ENCODE measurements at places on chromosomes 7 and 10.
A peak's percentile ranks its signal among the peaks of the same experiment; 100 is the strongest.

DNA sequence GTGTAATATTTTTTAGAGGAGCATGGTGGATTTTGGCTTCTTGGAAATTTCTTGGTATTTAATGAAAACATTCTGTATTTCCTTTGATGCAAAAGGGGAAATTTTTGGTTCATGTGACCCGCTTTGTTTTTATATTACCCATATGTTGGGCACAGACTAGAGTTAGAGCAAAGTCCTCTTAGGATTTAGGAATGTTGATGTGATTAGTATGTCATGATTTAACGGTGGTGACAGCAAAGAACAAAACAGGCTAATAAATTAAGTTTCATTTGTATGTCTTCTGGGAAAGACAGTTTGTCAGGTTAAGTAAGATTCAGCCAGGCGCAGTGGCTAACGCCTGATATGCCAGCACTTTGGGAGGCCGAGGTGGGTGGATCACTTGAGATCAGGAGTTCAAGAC is 304.6 kb downstream of the REEP3 start:
- DNase-seq, result no peak

DNA sequence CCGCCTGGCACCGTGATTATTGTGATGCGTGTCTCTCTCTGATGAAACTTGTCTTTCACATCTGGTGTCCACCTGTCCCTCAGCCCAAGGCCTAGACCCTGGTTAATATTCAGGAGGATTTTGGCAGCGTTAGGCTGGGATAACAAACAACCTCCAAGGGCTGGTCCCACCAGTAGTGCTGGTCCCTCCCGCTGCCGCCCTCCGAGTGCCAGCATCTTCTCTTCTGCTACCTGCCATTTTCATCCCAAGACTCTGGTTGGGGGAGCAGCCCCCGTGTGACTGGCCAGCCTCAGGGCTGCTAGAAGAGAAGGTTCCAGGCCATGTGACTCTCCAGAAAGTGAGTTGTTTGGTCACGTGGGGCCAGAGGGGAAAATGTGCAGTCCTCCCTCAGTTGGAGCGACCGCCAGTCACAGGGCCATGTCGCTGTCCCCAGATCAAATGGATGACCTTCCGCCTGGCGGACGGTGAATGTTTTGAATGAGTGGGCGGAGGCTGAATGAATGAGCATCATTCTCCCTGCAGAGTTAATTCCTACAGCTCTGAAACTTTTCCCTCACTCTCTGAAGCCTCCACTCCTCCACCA is 479.9 kb upstream of the FOXK1 start:
- DNase-seq, result no peak

DNA sequence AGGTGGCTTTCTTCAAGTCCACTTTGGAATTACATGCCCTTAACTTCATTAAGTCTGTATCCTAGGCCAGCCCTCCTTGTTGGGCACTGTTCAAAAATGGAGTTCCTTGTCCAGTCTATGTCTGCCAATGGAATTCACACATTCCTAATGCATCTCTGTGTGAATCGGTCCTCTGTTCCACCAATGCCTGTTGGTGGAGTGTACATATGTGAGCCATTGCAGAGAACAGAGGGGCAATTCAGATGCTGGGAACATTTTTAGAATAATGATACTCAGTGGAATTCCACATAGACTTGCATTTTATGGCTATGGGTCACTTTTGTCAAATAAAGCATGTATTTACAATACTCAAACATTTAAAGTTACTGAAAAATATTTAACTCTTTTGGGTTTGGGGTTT is 108.3 kb downstream of the COL28A1 start:
- DNase-seq, result no peak

DNA sequence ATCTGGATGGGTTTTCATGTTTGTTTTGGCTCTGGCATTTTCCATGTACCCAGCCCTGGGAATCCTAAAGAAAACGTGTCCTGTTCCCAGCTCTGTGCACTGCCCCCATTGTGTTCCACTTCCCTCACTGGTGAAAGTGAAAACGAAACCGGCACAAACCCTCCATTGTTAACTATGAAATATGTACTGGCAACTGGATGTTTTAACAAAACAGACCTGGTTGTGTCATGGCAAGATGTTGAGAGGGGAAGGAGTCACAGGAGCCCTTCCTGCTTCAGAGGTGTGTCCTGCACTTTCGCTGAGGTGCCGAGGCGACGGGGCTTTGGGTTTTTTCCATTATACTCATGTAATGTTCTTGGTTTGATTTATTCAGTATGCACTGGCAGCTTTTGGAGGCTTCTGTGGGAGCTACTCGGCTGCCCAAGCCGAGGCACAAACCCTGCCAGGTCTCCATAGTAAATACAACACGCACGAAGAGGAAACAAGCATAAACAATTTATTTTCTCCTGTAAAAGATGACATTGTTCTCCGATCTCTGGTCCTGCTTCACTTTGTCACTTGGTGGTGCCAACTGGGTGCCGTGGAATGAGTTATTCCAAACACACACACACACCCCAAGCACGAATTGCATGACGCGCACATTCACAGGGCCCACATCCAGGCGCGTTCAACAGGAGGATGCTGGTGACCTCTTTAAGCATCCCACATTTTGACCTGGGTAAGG is 118.2 kb downstream of the CDK6 start:
- DNase-seq, result peak; percentile 13

DNA sequence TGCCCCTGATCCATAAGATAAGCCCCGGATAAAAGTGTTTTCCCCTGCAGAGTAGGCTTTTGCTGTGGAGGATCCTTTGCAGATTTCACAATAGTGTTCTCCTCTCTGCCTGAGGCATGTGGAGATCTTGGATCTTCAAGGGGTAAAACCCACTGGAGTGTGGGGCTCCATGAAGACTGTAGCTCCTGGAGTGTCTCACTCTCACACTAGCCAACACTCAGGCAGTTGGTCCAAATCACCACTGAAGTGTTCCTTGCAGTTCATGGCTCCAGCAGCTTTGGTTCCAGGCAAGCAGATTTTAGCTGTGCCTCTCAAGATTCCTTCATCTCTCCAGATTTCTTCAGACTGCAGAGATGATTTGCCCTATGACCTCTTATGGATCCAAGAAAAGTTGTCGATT is 665.3 kb downstream of the TNS3 start:
- no peak for DNase-seq

DNA sequence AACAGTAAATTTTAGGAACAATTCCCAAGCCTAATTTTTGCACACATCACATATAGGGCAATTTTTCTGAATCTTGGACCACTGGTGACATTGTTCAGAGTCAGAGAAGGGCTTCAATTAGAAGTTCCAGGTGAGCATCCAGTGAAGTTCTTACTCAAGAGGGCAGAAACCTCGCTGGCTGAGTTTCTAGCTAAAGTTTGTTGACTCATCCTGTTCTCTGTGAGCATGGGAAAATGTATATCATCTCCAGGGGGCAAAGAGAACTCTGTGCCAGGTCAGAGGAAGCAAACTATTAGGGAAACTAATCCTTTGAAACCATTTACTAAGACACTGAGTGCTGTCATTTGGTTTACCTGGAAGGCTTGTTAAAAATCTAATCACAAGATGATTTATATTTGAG is 695.6 kb upstream of the IGFBP3 start:
- DNase-seq, result no peak

DNA sequence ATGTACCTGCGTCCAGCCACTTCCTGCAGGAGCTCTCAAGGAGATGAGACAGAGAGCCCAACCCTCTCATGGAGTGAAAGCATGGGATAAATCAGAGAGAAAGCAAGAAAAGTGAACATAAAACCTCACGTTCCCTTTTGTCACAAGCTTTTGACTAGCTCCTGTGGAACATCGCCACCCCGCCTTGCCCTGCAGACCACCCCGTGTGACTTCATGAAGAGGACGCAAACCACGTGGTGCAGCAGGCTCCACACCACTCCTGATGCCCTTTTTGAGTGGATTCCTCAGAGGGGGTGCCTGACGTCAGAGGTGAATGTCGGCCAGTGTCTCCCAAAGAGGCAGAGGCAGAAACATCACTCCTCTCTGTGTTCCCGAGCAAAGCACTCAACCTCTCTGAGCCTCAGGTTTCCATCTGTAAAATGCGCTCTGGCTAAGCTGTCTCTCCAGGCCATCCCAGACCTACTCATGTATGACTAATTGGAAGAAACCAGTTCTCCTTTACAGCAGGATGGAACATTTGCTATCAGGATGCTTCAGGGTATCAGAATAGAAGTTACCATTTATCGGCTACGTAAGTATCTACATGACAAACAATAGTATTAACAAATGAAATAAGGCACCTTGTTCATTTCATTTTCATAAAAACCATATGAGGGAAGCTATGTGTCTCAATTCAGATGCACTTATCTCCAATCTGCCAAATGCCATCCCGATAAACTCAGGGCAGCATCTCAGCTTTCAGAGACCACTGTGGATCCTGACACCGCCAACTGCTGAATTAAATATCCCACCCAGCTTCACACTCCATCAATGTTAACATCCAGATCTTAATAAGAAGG is 5.3 kb downstream of the ZNF488 start:
- DNase-seq, result no peak

GRCh38 chr7:55170335-55171069 is 151.7 kb downstream of the EGFR start:
- no peak for DNase-seq

GRCh38 chr10:84241185-84241790 is at the start of gene LRIT1:
TSS of gene LRIT1 (minus strand) at chr10:84241546. CDS start at chr10:84241439, 107 bp downstream.
- DNase-seq, result no peak

DNA sequence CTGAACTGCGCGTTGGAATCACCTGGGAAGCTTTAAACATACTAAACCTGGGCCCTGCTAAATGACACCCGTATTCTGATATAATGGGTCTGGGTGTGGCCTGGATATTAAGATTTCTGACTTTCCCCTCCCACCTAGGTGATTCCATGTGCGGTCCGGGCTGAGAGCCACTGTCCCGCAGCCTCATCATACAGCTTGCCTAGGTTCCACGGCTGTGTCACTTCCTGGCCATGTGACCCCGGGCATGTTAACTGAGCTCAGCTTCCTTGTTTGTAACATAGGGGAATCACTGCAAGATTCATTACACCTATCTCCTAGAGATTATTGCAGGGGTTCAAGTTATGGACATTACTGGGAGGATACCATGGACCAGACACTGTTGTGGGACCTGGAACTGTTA is 472.7 kb upstream of the GALNT17 start:
- DNase-seq, result no peak

DNA sequence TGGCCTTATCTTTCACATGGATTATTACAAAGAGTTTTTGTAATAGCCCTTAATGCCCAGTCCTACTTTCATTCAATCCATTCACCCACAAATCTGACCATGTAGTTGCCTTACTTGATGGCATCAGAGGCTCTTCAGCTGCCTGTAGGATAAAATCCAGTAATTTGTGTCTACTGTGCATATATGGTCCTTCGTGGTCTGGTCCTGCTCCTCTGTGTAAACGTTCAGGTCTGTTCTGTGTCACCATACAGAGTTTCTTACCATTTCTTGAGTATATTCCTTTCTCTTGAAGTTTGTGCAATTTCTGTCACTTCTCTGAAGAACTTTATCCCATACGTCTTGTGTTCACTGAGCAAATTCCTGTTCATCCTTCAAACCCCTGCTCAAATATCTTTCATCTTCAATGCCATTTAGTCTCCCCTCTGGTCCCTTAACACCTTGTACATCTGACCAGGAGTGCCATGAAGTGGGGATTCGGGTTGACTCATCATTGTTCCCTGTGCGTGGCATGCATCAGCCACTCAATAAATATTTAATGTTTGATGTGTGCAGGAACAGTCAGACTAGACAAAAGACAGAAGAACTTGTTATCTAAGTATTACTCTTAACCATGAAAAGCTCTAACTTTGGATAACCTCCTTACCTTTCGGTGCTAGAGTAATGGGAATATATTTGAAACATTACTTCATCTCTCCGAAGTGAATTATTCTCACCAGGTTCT is 98.6 kb upstream of the RPA3 start:
- no peak for DNase-seq

DNA sequence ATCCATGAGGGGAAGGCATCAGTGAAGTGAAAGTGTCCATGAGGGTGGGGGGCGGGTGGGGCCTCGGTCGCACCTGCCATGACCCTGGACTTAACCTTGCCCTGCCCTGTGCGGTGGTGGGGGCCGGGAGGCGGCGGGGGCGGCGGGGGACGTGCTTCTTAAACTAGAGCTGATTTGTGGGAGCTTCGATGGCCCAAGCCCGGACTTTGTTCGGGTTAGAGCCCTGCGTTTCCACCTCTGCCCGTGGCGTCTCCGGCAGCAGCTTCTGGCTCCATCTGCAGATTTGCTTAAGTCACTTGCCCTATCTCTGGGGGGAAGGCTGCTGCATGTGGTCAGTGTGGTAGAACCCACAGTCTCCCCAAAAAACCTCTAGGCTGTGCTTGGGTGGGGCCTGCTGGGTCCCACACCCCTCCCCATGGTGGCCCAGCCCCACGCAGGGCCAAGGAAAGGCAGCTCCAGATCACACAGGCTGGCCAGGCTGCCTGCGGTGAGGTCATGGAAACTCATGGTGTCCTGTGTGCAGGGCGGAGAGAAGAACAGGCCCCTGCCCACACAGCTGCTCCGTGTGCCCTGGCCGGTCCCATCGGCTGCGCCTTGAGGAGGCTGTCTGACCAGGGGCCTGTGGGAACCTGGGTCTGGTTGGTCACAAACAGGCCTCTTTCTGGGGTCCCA is 93.2 kb downstream of the INPP5A start:
- no peak for DNase-seq

DNA sequence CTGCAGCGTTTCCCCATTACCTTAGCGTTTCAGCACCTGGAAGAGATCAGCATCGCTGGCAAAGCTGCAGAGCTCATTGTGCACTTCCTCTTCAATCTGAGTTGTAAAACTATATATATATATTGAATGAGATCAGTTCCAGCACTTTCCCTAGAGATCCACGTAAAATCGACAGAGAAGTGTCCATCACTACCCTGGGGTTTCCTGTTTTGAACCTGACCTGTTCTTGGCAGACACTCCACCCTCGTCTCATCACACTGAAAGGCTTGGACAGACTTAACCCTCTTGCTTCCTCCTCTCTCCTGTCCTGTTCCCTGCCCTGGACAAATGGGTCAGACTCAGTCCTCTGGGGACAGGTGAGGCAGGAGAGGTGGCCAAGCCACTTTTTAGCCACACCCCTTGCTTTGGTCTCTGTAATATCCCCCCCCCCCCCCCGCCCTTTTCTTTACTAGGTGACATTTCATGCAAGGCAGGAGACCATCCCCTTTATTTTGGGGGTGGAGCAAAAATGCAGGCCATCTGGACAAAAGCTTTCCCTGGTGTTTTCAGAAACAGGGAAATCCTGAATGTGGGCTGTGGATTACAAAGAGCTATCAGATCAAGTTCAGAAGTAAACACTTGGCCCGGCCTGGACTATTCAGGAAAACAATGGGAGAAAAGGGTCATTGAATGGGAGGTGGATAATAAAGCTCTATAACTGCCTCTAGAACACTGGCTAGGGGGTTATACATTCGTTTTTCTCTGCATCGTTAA is 83.7 kb upstream of the KDM7A start:
- no peak for DNase-seq

GRCh38 chr7:77697535-77697831 is 1.2 kb downstream of the RSBN1L start:
- no peak for DNase-seq

DNA sequence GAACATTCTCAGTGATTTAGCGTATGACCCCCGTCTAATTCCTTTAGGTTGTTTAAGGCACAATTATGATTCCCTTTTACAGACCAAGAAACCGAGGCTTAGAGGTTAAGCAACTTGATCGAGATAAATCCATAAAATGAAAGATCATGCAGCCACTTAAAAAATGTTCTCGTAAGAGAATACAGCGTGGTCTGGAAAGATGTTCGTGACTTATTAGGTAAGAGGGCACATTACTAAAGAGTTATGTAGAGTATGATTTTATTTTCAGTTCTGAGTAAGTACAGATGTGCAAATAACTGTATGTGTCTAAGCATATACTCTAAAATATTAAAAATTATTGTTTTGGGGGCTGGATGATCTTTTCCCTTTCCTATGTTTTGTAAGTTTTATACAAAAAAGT is 575.1 kb downstream of the PARD3 start:
- no peak for DNase-seq

- DNase-seq, result no peak
Observed at GRCh38 chr7:38881947-38882684, 26.9 kb downstream of the VPS41 start.

Data from stimulated activated CD8-positive, alpha-beta memory T cell treated with anti-CD3 and anti-CD28 coated beads, Interleukin-15, amount 100 ng/mL, for 24 hours (primary cell).